ENCODE measurements at places on chromosomes 6 and 20.

GRCh38 chr20:34872622-34873224 lies at the start of gene GGT7:
Gene GGT7 (minus strand): TSS chr20:34872856. CDS start chr20:34872815, 41 bp downstream.
- peak; percentile 93 for DNase-seq

GRCh38 chr6:133591275-133591674 lies 297.6 kb upstream of the TCF21 start:
- no peak for DNase-seq

DNA sequence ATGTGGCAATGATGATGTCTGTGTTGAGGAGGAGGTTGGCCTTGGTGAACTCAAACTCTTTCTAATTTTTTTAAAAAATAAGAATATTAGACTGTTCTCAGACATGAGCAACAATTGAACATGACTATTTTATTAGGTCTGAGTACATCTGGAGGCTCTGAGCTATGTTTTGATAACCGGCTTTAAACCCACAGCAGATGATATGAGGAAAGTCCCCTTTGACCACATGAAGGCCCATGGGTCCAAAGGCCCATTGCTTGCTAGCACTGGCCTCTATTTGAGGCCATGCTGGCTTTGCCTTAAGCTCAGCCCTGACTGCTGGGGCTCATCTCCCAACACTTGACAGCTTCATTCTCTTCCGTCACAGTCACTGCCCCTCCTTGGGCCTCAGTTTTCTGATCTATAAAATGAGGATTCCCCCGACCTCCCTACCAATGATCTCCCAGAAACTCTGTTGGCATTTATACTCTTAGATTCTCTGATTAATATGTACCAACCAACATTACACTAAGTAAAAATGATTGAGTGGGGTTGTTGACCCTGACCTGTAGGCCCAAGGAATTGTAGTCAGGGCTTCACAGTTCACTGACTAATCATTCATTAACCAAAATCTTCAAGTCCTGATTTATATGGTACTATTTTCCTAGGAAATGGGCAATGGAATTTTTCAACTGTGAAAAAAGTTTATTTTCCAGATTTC lies 23.9 kb upstream of the TINAG start:
- no peak for DNase-seq

DNA sequence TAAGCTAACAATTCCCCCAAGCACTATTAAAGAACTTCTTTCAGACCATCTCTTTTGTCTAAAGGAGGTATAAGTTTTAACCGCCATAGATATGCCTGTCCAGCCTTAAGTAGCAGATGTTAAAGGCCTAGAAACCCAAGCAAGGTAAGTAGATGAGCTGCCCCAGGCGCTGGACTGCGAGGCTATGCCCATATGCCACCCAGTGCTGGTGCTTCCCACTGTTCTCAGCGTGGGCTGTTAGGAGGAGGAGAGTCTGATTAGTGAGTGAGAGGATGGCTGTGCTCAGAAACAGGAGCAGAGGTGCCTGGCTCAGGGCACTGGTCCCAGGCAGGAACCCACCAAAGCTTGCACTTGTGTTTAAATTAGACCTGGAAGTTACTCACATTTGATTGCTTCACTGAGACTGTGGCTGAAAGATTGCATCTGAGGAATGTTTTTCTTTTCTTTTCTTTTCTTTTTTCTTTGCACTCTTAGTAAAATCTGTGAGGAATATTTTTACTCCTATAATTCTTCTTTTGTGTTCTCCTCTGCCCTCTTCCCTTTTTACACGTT lies 32.2 kb downstream of the PRPH2 start:
- DNase-seq = no peak

DNA sequence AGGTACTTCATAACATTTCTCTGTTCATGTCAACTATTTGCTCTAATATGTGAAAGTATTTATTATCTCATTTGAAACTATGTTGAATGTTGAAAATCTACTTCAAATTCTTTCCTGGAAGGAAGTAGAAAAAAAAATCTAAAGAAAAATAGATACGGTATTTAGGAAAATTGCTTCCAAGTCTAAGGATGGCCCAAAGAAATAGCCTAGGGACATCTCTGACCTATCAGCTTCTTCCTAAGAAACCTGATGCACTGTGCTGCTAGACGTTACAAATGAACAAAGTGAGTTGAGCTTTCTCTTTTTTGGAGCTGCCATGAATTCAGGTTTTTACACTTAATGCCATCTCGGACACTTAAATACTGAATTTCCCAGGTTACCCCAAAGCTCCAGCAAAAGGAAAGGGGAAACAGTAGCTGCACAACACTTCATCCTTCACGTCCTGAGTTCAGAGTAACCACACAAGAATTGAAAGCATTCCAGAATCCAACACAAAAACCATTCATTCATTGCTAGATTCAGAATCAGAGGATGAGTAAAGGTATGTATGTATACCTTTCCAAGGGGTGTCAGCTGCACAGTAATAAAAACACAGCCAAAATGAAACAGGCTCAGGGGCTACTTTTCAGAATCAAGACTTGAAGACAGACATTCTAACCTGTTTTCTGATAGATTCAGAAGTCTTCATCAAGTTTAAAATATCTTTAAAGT lies 7.9 kb downstream of the RMND1 start:
- no peak for DNase-seq

GRCh38 chr6:16774437-16774836 lies 13.2 kb upstream of the ATXN1 start:
- no peak for DNase-seq

DNA sequence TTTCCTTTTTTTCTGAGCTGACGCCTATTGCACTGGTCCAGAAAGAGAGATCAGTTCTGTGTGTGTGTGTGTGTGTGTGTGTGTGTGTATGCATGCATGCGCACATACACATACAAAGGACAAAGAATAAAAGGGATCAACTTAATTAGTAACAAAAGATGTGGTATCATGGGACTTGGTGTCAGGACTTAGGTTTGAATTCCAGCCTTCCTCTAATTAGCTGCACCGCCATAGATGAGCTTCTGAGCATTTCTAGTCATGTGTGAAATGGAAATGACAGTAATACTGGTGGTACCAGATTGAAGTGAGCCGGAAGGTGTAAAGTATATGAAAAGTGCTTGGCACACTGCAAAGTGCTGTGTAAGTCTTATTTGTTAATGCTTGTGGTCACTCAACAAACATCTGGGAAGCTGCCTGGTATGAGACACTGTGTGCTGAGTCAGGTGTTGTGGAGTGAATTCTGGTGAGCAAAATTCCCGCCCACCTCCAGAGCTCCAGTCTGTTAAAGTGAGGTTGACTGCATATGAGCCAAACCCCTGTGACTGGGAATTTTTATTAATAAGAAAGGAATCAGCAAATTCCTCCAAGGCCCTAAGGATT lies 12.4 kb downstream of the DAAM2 start:
- DNase-seq = no peak

GRCh38 chr20:49925901-49926454 lies 10.2 kb upstream of the RNF114 start:
- DNase-seq = no peak

DNA sequence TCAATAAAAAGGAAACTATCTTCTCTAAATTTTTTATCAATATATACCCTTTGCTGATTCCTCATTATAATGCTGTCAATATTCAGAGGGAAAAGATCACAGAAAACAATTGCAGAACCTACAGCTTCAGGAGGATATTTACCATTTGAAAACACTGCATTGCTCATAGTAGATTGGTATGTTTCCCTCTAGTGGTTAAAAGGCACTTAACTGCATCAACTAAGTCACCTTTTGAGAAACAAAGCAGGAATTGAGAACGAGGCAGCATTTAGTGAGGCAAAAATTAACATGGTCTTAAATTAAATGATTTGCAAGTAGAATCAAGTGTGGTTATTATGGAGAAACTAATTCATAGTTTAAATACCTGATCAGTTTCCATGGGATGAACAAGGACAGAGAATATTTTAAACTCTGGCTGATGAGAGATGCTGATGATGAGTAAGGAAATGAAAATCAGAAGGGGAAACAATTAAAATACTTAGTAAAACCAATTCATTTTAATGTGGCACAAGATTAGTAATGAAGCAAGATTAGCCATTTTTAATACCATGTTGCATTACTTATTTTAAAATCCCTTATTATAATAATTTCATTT lies 642.1 kb downstream of the EPHA7 start:
- no peak for DNase-seq

- no peak for DNase-seq
Observed at GRCh38 chr20:50282592-50283241, 92.1 kb downstream of the CEBPB start.

DNA sequence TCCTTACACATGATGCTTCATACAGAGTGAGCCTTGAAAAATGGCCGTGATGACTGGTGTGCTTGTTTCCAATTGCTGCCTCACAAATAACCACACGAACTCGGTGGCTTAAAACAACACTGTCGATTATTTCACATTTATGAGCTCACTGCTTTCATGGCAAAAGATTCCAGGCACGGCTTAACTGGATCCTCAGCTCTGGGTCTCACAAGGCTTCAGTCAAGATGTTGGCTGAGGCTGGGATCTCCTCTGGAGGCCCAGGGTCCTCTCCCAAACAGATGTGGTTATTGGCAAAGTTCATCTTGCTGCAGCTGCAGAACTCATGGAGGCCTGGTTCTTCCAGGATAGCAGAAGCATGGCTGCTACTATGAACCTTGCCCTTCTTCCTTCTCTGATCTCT lies 144.6 kb downstream of the TFAP2C start:
- no peak for DNase-seq

- no peak for DNase-seq
Observed at GRCh38 chr20:47489448-47489872, 12.2 kb upstream of the NCOA3 start.

GRCh38 chr20:64101731-64102621 lies 5.4 kb downstream of the NPBWR2 start:
- DNase-seq = peak; percentile 57

DNA sequence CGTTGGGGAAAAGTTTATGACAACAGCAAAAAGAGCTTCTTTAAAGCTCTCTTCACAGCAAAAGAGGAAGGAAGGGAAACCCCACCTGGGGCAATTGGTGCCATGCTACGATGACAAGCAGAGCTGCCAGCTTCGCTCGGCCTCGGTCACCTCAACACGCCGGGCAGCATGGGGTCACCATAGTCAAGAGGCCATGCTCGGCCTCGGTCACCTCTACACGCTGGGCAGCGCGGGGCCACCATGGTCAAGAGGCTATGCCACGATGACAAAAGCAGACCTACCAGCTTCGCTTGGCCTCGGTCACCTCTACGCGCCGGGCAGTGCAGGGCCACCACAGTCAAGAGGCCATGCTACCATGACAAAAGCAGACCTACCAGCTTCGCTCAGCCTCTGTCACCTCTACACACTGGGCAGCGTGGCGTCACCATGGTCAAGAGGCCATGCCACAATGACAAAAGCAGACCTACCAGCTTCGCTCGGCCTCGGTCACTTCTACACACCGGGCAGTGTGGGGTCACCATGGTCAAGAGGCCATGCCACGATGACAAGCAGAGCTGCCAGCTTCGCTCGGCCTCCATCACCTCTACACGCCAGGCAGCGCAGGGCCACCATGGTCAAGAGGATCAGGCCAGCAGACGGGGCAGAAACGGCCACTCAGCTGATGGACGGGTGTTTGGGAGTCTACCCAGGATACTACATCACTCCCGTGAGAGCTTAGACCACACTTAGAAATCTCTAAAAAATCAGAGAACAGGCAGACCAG lies 12.1 kb downstream of the APMAP start:
- DNase-seq = no peak

DNA sequence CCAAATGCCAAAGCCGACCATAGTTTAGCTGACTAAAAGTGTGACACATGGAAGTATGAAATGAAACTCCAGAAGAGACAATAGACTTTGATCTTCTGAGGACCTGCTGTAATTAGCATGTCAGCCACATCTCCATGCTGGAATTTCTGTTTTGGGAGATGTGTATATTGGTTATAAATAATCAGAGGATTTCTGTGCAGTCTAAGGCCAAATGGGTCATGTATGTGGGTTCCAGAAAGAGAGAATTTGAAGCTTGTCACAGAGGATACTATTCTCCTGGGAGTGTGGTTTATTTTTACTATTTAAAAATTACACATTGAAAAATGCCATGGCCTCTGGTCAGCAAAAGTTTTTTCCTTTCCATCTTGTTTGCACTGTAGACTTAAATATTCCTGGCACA lies 405.5 kb upstream of the PLCB4 start:
- DNase-seq = no peak

DNA sequence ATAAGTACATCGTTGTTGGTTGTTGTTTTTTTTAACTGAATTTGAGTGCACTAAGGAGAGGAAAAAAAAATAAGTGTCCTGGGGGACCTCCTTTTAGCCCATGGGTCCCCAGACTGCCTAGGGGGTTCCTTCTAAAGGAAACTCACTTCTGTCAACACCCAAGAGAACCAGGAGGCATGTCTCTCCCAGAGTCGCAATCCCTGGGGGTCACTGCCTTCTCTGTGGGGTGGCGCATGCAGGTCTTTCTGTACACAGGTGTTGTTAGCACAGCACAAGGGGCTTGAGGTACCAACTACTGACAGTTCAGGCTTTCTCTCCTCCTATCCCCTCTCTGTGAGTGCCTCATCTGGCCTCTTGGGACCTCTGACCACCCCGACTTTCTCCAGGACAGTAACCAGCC lies 7.3 kb upstream of the ARMC2 start:
- DNase-seq = no peak

- no peak for DNase-seq
Observed at GRCh38 chr20:46900826-46901225, 6.2 kb downstream of the EYA2 start.

GRCh38 chr6:81969814-81970213 lies 217.3 kb upstream of the TENT5A start:
- peak; percentile 22 for DNase-seq

DNA sequence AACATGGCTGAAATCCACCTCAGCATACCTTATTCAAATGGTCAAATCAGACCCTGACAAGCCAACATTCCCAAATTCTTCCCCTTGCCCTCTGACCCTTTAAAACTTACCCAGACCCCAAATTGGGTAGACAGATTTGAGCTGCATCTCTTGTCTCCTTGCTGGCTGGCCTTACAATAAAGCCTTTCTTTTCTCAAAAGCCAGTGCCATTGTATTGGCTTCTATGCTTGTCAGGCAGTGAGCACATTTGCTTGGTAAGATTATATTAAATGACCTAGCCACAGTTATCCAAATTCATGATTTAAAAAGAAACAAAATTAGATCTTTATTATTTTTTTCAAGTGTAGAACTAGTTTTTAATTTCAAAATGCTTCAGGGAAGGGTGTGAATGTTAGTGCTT lies 67.8 kb upstream of the FAM83B start:
- DNase-seq = no peak

GRCh38 chr20:3374296-3374695 lies 33.2 kb downstream of the DNAAF9 start:
- no peak for DNase-seq

DNA sequence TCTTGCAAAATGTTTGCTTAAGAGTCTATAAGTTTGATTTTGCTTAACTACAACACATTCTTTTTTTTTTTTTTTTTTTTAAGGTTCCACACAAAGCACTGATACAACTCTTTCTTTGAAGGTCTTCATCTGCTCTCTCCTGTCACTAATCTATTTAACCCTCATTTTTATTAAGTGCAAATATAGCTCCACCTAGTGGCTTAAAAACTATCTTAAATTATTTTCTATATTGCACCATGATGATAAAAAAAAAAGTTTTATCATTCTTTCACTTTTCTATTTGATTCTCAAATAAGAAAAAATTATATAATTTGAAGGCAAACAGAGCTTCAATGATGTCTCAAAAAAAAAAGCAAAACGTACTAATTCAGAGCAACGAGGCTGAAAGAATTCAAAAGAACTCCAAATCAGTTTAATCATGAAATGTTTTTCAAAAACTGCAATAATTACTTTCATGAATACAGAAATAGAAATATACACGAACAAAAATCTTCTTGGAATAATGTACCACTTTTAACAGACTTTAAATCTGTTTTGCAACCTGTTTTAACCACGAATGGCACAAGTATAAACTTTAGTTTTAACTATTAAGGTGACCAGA lies 12.8 kb downstream of the ESF1 start:
- DNase-seq = no peak

- no peak for DNase-seq
Observed at GRCh38 chr20:17029698-17030097, 197.1 kb upstream of the PCSK2 start.
